Mucosa of descending colon (tissue), 3 donors: ENCODE measurements at places on chromosomes 13 and 19. TPM values are rescaled to one million over a fixed set of nuclear protein-coding genes. Genes with fewer than 3 reads are reported as not detected.

GRCh38 chr13:77623806-77624205, 73.7 kb upstream of the SLAIN1 start:
- DNase-seq, result no peak

The ANGPTL8 gene
- not detected for total RNA-seq

DNA sequence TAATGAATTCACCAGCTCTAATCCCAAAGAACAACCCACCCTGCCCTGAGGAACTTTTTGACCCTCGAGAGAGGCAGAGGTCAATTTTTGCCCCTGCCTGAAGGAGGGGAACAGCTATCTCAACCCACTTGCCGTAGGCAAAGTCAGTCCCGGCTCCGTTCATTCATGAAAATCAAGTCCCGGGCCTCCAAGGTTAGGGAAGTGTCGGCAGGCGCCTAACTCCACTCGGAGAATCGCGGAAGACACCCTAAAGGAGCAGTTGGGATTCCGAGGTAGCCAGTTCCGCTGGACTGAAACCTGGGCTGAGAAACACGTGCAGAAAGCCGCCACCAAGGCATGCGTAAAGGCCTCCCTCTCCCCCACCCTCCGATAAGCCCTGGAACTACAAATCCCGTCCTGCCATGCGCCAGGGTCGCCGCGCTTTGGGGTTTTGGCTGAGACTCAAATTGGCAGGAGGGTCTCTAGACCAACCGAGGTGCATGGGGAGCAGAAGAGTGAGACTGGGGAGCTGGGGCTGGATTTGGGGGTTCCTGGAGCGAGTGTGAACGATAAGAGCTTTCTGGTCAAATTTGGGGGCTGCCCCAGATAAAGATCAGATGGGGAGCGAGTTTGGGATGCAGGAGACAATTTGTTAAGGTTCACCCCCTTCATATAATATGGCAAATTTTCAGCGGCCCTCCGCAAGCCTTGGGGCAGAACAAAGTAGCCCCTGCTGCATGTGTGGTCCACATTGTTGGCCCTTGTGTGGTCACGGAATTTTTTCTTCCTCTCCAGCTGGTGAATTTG, at the start of gene TNPO2:
Gene TNPO2 (minus strand): TSS at position 292 of the 786 bp plus-strand sequence. CDS start 2,955 bp downstream, outside the sequence.
- peak; percentile 73 for DNase-seq

DNA sequence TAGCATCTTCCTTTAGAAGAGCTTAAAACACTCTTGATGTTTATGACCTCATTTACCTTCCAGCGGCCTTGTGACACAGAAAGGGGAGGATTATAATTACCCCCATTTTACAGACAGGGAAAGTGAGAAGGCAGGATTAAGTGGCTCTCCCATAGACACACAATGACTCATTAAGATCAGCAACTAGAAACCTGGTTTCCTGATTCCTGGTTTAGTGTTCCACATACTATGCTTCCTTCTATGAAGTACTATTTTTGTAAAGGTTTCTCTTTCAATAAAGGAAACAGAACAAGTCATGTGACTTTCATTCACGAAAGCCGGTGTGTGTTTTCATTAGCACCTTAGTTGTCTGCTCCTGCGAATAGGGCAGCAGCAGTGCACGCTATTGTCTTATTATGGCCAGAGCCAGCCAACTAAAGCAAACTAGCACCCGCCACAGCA, 8.3 kb downstream of the IRS2 start:
- DNase-seq, result no peak

DNA sequence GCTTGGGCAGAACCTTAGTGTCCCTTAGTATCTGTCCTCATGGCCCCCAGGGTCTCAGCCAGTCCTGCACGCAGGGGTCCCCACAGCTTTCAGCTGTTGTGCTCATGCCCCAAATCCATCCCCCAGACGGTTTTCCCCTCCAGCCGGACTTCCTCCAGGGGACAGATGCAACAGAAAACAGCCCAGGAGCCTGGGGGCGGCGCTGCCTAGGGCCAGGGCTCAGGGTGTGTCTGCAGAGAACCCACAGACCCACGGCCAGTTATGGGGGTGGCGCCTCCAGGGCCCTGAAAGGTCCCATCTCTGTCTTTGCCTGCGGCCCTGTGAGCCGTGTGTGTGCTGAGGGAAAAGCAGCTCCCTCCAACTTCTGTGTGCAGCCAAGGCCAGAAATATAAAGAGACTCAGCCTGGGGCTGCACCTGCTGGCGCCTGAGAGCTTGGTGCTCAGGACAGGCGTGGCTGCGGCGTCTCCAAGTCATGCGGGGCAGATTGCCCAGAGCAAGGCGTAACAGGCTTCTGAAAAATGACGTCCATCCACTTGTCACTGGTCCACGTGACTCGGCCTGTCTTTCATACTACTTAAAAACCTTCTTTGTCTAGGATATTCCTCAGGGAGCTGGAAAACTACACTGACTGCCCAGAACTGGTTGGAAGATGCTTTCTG, 22.1 kb upstream of the F7 start:
- peak; percentile 46 for DNase-seq

- no peak for DNase-seq
Observed at GRCh38 chr13:107373551-107373950, 805.6 kb upstream of the ARGLU1 start.

DNA sequence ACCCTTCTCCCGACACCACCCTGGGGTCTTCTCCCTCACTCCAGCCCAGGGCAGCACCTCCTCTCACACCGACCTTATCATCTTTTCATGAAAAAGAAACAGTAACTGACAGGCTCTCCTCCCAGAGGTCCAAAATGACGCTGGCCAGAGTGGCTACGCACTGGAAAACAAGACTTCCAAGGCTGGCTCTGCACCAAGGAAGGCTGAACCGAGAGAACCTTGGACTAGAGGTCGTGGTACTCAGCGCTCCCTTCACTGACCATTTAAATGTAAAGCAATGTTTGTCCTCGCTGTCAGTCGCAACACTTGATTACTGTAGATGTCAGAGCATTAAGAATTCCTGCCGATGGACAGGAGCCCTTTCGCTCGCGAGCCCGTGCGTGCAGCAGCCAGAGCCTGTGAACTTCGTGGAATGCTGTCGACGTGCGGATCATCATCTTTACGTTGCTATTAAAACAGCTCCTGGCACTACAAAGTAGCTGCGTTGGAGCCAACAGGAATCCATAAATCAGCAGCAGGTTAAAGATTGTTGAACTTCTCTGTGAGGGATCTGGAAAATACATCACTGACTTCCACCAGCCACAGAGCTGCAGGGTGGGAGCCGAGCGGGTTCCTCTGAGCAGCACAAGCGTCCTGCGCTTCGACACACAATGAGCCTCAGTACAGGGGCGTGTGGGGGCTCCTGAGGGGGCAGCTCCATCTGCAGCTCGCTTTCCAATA, 125.5 kb upstream of the MCF2L start:
- no peak for DNase-seq

The ZNF541 gene
- total RNA-seq, result 0.22 TPM

The SHISA2 gene
- total RNA-seq, result 0.43 TPM

- DNase-seq, result no peak
Observed at GRCh38 chr13:71213252-71213821, 653.7 kb downstream of the DACH1 start.

DNA sequence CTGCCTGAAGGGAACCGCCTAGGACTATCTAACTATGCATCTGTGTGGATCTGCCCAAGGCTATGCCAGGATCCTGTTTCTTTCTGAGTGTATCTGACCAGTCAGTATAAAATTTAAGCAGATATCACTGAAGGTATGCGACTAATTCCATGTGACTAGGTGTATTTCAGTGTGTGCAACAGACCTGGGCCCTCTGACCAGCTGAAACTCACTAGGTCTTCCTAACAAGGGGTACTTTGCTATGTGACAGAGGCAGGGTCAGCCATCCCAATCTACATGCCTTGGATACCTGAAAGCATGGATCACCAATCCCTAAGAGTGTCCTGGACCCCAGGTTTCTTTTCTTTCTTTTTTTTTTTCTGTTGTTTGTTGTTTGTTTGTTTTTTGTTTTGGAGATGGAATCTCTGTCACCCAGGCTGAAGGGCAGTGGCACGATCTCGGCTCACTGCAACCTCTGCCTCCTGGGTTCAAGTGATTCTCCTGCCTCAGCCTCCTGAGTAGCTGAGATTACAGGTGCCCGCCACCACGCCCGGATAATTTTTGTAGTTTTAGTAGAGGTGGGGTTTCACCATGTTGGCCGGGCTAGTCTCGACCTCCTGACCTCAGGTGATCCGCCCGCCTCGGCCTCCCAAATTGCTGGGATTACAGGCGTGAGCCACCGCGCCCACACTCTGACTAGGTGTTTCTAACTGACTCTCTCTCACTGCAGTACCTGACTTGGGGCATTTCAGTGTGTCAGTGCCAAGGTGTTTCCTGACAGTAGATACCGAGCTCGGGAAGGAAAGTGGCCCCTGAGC, 43.5 kb downstream of the FCGBP start:
- no peak for DNase-seq
